ENCODE measurements at places on chromosomes 4 and X.

- DNase-seq, result no peak
Observed at GRCh38 chrX:147749308-147749707, 162.4 kb upstream of the FMR1 start.

- DNase-seq, result no peak
Observed at GRCh38 chrX:104668550-104668949, 102.6 kb downstream of the IL1RAPL2 start.

GRCh38 chrX:1493877-1494510, 41.3 kb upstream of the ASMTL start:
- DNase-seq, result no peak

DNA sequence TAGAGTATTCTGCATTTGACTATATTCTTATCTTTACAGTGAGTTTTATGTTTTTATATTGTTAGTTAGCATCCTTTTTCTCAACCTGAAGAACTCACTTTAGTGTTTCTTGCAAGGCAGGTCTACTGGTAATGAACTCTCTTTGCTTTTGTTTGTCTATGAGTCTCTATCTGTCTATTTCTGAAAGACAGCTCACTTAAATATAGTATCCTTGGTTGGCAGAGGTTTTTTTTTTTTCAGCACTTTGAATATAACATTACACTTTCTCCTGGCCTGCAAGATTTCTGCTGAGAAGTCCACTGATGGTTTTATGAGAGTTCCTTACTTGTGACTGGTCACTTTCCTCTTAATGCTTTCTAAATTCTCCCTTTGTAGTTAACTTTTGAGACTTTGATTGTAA, 32.8 kb upstream of the C4orf54 start:
- no peak for DNase-seq

DNA sequence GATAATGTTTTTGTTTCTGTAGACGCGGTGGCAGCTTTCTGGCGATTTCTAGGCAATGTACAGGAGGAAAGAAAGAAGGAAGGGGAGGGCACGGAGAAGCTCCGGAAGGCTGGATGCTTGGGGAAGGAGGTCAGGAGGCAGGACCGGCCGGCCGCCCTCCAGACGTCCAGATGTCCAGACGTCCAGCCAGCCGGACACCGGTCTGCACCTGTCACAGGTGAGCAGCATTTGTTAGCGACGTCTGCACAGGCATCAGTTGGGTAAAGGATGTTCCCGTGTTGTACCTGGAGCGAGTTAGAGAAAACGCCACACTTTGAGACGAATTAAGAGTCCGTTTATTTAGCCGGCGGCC, 90.0 kb upstream of the PPP2R3B start:
- DNase-seq, result no peak

- no peak for DNase-seq
Observed at GRCh38 chrX:130637591-130637990, 235.8 kb downstream of the RBMX2 start.

GRCh38 chrX:39859991-39860861, 237.5 kb downstream of the BCOR start:
- DNase-seq, result peak; percentile 62

GRCh38 chr4:102338405-102338804, 6.9 kb downstream of the SLC39A8 start:
- DNase-seq, result no peak

DNA sequence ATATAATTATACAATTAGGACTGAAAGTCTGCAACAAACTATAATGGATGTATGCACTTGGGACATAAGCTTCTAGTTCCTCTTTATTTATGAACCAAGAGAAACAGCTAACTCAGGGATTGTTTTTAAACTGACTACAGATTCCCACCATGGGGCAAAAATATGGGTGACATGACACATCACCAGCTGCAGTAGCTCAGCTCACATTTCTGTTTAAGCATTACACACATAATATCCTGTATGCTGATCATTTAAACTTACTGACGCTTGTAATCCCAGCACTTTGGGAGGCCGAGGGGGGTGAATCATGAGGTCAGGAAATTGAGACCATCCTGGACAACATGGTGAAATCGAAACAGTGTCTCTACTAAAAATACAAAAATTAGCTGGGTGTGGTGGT, 11.5 kb downstream of the FGB start:
- no peak for DNase-seq
